CD4-positive, alpha-beta T cell treated with Interleukin-2 at 100 ng/mL for 4 hours (primary cell): ENCODE measurements at places on chromosomes 16 and 17.

DNA sequence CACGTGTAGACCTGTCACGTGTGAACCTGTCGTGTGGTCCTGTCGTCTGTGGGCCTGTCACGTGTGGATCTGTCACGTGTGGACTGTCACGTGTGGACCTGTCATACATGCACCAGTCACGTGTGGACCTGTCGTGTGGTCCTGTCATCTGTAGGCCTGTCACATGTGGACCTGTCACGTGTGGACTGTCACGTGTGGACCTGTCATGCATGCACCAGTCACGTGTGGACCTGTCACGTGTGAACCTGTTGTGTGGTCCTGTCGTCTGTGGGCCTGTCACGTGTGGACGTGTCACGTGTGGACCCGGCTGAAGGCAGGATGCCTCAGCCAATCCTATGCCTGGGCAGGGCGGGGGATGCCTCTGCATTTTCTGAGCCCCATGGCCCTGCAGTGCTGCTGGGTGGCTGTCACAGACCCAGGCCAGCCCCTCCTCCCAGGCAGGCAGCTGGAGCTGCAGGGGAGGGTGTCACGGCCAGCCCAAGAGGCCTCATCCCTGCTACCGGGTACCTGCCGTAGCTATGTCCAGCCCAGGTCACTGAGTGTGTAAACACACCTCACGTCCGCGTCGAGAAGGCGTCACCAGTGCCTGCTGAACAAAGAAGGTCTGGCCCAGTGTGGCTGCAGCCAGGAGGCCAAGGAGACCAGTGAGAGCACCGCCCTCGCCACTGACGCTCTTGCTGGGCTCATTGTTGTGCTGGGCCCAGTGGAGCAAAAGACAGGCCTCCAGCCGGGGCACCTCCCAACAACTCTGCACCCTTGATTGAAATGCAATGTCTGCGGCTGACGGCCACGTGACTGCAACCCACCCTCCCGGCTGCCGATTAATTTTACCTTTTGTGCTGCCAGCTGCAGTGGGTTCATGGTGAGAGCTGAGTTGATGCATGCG is 18.6 kb upstream of the ACSF3 start:
- DNase-seq, result no peak

DNA sequence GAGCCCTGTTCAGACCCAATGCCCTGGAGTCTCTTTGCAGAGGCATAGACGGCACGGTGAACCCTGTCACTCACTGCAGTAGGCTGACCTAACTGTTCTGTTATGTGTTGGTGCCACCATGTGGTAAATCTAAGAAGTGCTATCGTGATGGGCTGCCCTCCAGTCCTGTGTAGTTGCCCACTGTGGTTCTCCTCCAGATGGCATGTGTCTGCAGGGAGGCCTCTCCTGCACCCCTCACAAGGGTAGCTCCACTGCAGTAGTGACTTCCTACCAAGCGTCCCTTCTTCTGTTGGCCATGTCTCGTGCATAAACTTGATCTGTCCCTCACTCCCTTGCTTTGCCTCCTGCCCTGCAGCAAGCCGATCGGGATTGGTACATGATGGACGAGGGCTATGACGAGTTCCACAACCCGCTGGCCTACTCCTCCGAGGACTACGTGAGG is 5.8 kb downstream of the DHX38 start:
- DNase-seq, result peak; percentile 44

DNA sequence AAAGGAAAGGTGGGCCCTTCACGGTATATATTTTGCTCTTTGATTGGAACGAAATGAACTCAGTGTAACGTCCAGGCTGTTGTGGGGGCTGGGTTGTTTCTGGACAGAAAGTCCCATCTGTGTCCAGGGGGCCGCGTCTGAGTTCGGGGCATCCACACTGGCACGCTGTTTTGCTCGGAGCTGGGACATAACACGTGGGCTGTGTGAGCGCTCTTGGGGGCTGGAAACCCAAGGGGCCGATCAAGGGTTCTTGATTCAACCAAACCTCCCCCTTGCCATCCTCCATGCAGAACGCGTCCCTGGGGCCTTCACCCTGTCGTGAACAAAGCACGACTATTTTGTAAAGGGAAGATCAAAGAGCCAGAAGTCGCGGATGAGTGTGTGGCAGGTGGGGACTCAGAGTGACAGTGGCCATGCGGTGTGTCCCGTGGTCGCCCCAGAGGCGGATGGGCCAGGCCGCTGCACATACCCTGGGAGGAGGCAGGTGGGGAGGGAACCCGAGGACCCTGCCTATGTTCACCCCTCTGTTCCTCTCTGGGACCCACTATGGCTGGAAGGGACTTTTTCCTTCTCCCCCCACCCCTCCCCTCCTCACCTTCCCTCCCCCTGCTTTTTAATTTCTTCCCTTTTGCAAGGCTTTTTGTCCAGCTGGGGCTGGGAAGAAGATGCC is 387.2 kb downstream of the SEC14L1 start:
- no peak for DNase-seq

- DNase-seq, result no peak
Measured at GRCh38 chr16:66432429-66432828, 5.3 kb downstream of the BEAN1 start.

DNA sequence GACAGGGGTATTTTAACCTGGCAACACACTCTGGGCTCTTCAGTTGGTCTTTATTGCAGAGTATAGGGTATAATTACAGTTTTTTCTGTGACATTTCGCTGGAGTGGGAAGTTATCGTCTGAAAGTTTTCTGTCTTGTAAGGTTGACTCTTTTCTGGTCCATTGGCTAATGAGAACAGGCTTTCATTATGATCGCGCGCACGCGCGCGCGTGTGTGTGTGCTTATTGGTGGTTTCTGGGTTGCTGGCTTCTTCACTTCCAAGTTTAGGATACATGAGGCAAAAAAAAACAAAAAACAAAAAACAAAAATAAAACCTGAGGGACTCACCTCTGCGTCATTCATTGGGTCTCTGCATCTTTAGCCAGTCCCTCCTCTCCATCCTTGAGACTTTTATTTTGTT is 68.7 kb upstream of the MYOCD start:
- DNase-seq, result no peak
